CD8-positive, alpha-beta memory T cell (primary cell): ENCODE measurements at places on chromosomes 11 and 22. TPM values are rescaled to one million over a fixed set of nuclear protein-coding genes. Genes with fewer than 3 reads are reported as not detected.

TNNI2 gene
- total RNA-seq, result not detected

CARNS1 gene
- 2.0 TPM for total RNA-seq

PGA4 gene
- not detected for total RNA-seq

RGL4 gene
- total RNA-seq, result 3.2 TPM

GRCh38 chr22:19275104-19275503 is 16.4 kb downstream of the CLTCL1 start:
- H3K27me3 ChIP-seq, result no peaks in the 10 kb centered on the region
- H3K27ac ChIP-seq, result no peak overlapping the region
- no peak overlapping the region for H3K4me3 ChIP-seq
- DNase-seq, result no peak

DNA sequence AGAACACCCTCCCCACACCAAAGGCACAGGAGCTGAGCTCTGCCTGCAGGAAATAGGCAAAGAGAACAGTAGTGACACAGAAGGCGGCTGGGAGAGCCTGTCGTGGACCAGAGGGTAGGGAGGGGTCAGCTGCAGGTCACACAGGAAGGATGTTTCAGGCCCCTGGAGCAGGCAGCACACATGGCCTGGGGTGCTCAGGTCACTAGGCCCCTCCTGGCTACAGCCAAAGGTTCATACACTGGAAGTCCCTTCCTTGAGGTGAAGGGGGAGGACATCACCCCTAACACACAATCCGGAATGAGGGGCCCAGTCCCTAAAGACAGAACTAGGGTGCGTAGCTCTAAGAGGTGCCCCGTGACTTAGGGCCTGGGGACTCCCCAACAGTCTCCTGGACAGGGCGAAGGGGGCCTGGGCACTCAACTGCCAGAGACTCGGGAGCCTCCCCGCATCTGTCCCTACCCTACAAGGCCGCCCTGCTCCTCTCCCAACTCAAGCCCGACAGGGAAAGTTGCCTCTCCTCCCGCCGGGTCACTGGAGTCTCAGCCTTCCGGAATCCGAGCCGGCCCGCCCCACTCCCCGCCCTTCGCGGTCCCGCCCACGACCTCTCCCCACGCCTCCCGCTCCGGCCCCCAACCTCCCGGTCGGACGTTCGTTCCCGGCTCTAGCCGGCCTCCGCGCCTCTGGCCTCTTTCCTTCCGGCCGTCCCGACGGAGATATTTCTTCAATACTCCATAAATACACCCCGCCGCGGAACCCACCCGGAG is at the start of gene CYB5R2:
TSS of gene CYB5R2 (minus strand) at position 541 of the 764 bp plus-strand sequence. CDS start 675 bp downstream, outside the sequence.
- DNase-seq, result no peak
- no peaks in the 10 kb centered on the region for H3K4me1 ChIP-seq
- no peak within 1 kb of the TSS for H3K4me3 ChIP-seq

DNA sequence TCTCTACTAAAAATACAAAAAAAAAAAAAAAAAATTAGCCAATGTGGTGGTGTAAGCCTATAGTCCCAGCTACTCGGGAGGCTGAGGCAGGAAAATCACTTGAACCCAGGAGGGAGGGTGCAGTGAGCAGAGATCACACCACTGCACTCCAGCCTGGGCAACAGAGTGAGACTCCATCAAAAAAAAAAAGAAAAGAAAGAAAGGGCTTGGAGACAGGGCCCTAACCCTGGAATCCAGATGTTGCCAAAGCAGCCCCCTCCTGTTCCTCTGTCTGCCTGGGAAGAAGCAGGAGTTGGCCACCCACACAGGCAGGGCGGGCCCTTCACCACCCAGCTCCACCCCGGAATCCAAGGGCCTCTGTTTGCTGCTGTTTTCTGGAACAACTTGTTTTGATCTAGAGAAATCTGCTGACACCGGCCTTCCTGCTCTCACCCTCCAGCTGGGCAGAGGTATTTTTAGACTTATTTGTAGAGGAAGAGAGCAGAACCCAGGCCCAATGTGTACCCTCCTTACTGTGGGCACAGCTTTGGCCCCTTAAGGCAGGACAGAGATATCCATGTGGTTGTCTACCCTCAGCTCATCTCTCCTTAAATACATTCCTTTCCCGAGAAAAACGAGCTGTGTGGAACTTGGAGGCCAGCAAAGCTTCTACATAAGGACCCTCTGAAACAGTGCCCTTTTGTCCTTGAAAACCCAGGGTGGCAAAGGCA is 2.7 kb upstream of the NEAT1 start:
- H3K27me3 ChIP-seq, result no peaks in the 10 kb centered on the region
- peak overlapping the region; percentile 98 for H3K27ac ChIP-seq
- H3K36me3 ChIP-seq, result peaks cover 6% of the 10 kb centered on the region

- H3K4me3 ChIP-seq, result no peak overlapping the region
- no peaks in the 10 kb centered on the region for H3K36me3 ChIP-seq
- DNase-seq, result no peak
- no peaks in the 10 kb centered on the region for H3K27me3 ChIP-seq
- H3K27ac ChIP-seq, result no peak overlapping the region
Observed at GRCh38 chr11:24819006-24819405, 322.2 kb downstream of the LUZP2 start.

DNA sequence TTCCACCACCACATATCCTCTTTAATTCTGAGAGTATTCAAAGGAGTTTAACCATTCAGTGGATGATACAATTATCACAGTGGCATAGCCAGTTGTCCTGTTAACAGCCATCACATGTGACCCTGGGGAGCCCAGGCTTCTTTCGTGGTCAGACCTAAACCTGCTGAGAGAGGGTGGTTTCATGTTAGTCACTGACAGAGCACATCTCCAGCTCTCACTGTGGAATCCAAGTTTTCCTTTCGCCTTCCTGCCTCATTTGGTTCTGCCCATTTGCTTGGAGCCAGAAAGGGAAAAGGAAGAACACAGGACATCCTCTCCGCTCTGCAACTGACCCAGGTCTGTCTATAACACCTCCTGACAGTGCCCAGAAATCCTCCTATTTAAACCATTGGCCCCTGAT is 60.4 kb downstream of the MCHR1 start:
- H3K4me1 ChIP-seq, result no peaks in the 10 kb centered on the region
- H3K4me3 ChIP-seq, result no peak overlapping the region

GRCh38 chr22:47580121-47580520 is 817.7 kb downstream of the TBC1D22A start:
- no peak for DNase-seq
- no peaks in the 10 kb centered on the region for H3K36me3 ChIP-seq
- H3K27me3 ChIP-seq, result peaks cover 4% of the 10 kb centered on the region
- H3K4me1 ChIP-seq, result no peaks in the 10 kb centered on the region
- no peak overlapping the region for H3K27ac ChIP-seq

DNA sequence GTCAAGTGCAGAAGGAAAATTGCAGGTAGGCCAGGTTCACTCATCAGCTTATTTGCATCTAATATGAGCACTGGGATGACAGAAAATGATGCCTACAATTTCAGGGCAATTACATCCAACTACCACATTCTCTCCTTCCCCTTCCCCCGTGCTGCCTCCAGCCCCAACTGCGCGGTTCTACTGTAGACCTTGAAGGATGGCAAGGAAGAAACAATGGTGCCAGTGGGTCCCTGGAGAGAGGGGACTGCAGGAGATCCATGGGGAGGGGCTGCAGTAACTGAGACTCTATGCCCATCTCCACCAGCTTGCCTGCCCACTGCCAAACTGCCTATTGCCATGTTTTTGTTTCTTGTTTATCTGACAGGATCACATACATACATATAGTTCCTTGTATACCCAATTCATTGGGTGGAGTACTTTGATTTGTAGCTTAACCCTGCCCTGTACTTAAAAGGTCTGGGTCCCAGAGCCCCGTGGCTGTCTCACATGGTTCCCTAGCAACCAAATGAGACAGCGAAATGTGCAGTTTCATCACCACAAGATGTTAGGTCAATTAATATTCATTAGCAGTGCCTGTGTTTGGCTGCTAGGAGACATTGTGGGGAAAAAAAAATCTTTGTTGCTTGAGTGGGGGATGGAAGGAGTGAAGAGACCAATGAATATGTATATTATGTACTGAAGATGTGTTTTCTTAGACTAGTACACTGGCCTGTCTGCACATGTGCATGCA is 253.5 kb upstream of the PLET1 start:
- no peak for DNase-seq
- no peak overlapping the region for H3K4me3 ChIP-seq
- H3K36me3 ChIP-seq, result no peaks in the 10 kb centered on the region
- H3K4me1 ChIP-seq, result no peaks in the 10 kb centered on the region

DNA sequence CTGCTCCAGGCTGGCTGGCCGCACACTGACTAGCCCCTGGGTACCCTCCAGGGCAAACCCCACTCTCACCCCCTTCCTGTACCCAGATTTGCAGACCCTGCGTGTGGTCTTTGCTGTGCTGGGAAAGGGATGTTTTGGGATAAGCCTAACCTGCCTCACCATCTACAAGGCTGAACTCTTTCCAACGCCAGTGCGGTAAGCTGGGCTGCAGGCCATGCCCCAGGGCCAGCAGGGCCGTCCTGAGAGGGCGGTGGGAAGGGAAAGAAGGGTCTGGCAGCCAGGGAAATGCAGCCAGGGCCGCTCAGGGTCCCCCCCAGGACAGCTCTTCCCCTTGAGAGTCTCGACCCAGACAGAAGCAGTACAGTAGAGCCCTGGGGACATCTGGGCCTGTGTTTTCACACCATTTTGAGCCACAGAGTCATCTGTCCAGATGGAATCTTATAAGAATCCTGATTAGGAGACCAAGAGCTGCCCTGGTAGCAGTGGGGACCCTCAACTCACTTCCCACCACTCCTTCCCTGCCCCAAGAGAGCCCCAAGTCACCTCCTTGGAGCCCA is 22.4 kb upstream of the SLC22A12 start:
- H3K4me3 ChIP-seq, result no peak overlapping the region
- H3K27me3 ChIP-seq, result no peaks in the 10 kb centered on the region
- H3K36me3 ChIP-seq, result no peaks in the 10 kb centered on the region
- no peaks in the 10 kb centered on the region for H3K4me1 ChIP-seq
- H3K27ac ChIP-seq, result no peak overlapping the region
- no peak for DNase-seq

- no peak overlapping the region for H3K27ac ChIP-seq
- peaks cover 8% of the 10 kb centered on the region for H3K36me3 ChIP-seq
- peaks cover 18% of the 10 kb centered on the region for H3K4me1 ChIP-seq
Observed at GRCh38 chr22:50204571-50204970, 3.8 kb downstream of the SELENOO start.

DNA sequence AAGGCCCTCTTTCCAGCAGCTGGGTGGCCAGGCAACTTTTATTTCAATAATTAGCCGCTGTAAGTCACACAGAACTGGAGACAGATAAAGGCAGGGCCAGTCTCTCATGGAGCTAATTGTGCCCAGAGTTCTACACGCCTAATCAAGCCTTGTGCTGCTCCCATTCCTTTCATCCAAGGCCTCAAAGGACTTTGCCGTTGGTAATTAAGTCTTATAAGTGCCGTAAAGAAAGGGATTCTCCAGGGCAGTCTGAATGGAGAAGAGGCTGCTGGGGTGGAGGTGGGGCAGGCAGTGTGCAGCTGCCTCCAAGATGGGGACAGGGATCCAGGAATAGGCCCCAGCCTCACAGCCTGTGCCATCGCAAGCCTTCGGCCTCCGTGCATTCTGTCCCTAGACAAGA is 357.9 kb downstream of the TENM4 start:
- no peaks in the 10 kb centered on the region for H3K27me3 ChIP-seq
- no peaks in the 10 kb centered on the region for H3K36me3 ChIP-seq
- no peak overlapping the region for H3K4me3 ChIP-seq
- H3K4me1 ChIP-seq, result no peaks in the 10 kb centered on the region
- no peak overlapping the region for H3K27ac ChIP-seq
- no peak for DNase-seq

DNA sequence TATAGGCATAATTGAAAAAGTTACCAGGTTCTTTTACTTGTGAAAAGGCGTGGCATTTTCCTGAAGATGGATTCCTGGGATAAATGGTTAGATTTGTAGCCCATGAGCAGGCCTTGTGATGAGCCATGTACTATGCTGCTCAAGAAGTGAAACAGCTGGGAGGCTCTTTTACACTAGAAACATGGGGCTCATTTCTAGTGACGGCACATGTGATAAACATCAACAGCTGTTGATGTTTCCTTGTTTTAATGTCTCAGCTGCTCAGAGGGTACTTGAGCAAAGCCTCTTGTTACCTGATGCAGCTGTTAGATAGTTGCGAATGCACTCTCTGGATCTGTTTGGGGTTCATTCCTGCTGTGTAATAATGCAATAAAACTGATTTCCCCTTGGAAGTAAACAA is 396.8 kb downstream of the GUCY1A2 start:
- H3K27me3 ChIP-seq, result no peaks in the 10 kb centered on the region
- H3K4me1 ChIP-seq, result no peaks in the 10 kb centered on the region
- no peak overlapping the region for H3K4me3 ChIP-seq

DNA sequence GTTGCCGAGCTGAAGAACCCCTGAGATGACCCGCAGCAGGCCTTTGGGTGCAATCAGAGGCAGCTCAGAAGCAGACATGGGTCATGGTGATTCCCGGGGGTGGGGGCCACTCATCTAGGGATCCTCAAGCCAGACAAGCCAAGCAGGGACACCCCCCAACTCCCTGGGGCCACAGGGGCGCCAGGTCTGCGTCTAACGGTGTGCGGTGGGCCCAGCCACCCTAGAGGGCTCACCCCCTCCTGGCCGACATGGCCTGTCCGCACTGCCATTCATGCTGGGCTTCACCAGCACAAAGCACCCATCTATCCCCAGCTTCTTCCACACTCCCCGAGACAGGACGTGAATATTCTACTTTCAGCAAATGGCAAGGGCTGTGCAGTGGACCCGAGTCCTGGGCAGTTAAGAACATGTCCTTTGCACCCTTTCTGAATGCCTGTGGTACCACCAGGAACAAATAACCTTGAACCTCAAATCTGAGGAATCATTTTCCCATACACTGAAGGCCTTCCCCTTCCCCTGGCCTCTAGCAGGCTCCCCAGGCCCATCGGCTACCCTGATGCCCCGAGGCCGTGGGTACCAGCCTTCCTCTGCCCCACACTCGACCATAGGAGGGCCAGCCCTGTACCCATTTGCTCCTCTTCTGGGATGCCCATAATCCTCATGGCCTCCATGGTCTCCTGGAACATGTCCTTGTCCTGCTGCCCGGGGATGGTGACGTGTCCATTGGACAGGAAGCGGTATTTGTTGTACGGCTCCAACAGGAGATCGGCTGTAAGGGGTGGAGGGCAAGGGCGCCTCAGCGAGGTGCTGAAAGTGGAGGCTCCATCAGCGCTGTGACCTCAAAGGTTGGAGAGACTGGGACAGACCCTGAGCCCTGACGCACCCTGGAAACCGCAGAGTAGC is 66.9 kb downstream of the APOL1 start:
- no peak overlapping the region for H3K27ac ChIP-seq
- H3K36me3 ChIP-seq, result peaks cover 95% of the 10 kb centered on the region
- no peaks in the 10 kb centered on the region for H3K4me1 ChIP-seq
- H3K27me3 ChIP-seq, result no peaks in the 10 kb centered on the region
- H3K4me3 ChIP-seq, result no peak overlapping the region

DNA sequence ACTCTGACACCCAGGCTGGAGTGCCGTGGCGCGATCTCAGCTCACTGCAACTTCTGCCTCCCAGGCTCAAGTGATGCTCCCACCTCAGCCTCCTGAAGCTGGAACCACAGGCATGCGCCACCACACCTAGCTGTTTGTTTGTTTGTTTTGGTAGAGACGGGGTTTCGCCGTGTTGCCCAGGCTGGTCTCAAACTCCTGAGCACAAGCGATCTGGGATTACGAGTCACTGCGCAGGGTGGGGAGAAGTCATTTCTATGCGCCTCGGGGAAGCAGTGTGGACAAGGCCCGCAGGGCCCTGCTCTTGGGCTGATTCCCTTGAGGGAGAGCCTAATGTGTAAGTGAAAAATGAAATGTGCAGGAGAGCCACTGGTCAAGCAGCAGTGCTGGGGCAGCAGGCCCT is 19.6 kb upstream of the SEPTIN5 start:
- no peak overlapping the region for H3K27ac ChIP-seq
- DNase-seq, result no peak
- H3K4me1 ChIP-seq, result no peaks in the 10 kb centered on the region
- peaks cover 2% of the 10 kb centered on the region for H3K27me3 ChIP-seq

- peak; percentile 39 for DNase-seq
- peaks cover 46% of the 10 kb centered on the region for H3K4me1 ChIP-seq
- no peaks in the 10 kb centered on the region for H3K36me3 ChIP-seq
- H3K27ac ChIP-seq, result peak overlapping the region; percentile 57
- no peaks in the 10 kb centered on the region for H3K27me3 ChIP-seq
- peak overlapping the region; percentile 75 for H3K4me3 ChIP-seq
Observed at GRCh38 chr11:134036492-134037045, 32.3 kb upstream of the JAM3 start.
